ENCODE measurements at places on chromosomes 16 and 17.
A peak's percentile ranks its signal among the peaks of the same experiment; 100 is the strongest.

DNA sequence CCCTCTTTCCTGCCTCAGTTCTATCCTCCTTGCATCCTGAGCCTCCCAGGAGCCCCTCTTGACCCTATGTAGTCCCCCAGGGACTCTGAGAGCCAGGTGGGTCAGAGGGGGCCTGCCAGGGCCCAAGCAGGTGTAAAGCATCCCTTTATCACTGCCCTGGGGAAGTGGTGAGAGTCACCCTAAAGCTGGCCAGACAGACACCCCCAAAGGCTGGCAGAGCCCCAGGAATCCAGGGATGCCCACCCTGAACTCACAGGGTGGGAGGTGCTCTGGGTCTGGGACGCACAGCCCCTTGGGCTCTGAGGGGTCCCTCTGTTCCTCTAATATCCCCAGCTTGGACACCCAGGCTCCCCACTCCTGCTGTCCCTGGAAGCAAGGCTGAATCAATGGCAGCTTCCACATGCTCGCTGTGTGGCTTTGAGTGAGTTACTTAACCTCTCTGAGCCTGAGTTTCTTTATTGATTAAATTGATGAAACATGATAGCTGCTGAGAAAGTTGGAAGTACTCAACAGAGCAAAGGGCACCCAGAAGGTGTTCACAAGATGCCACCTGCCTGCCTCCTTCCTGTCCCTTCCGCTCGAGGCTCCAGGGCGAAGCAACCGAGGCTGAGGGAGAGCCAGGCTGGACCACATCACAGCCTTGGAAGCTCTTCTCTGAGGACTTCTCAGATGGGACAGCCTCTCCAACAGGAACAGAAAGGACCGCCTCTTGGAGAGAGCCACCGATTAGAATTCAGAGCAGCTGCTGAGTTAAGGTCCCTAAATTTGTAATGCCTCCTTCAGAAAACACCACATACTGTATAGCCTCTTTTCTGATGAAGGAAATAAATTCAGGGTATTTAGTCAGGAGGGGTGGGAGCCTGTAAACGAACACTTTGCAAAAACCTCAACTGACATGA is 67.1 kb upstream of the DOC2B start:
- DNase-seq, result no peak

DNA sequence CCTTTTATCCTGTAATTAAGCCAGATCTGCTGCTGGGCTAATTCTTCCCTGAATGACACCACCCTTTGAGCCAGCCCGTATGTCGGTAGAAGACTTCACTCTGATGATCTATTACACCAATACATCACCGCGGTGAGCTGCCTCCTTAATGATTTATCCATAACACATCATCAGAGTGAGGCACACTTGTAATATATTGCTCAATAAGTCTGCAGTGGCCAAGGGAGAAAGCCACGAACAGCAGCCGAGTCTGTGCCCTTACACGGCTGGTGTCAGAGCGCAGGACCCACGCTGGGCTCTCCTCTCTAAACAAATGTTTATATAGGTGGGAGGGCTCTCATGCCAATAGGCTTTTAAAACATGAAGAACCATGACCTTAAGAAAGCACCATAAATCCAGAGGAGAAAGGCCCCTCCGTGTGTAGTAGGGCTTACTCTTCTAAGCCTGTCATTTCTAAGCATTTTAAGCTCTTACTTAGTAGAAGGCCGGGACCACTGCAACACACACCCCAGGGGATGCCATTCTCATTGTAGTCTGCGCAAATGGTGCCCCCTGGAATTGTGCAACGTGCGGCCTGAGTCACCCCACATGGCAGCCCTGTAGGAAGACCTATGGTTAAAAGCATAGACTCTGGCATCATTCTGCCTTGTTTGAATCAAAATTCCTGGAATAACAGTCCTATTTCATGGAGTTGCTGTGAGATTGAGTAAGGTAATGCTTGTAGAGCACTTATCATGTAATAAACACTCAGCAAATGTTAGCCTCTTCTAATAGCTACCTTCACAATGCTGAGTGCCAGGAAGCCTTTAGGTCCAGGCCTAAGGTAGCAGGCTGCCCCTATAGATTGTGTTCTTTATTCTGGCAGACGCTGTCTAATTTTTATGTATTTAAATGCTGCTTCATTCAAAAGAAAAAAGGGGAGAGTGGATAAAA is 26.1 kb downstream of the MRPS23 start:
- DNase-seq, result no peak

- no peak for DNase-seq
These were observed 1.9 kb downstream of the FBXL8 start for GRCh38 chr16:67161595-67162058.

- no peak for DNase-seq
These were observed 5.5 kb downstream of the DLX3 start for GRCh38 chr17:49989518-49989880.

- DNase-seq, result no peak
These were observed 9.0 kb downstream of the CRK start for GRCh38 chr17:1447052-1447451.

- DNase-seq, result no peak
These were observed 2.1 kb upstream of the ATP2A1 start for GRCh38 chr16:28876019-28876659.

DNA sequence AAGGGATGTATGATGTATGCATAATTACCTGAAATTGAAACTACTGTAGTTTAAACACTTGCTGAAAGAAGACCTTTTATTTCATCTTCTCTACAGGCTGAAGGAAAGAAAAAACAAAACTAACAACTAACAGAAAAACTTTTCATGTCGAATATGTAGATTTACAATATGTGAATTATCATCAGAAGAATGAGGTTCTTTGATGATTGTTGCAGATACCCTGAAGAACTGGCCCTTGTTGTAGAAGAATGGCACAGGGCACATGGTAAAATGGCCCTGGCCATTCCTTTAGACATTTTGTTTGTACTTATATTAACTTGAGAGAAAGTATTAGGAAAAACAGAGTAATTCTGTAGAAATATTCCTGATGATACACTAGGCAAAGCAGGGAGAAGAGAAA is 443.8 kb downstream of the MAF start:
- DNase-seq, result no peak

DNA sequence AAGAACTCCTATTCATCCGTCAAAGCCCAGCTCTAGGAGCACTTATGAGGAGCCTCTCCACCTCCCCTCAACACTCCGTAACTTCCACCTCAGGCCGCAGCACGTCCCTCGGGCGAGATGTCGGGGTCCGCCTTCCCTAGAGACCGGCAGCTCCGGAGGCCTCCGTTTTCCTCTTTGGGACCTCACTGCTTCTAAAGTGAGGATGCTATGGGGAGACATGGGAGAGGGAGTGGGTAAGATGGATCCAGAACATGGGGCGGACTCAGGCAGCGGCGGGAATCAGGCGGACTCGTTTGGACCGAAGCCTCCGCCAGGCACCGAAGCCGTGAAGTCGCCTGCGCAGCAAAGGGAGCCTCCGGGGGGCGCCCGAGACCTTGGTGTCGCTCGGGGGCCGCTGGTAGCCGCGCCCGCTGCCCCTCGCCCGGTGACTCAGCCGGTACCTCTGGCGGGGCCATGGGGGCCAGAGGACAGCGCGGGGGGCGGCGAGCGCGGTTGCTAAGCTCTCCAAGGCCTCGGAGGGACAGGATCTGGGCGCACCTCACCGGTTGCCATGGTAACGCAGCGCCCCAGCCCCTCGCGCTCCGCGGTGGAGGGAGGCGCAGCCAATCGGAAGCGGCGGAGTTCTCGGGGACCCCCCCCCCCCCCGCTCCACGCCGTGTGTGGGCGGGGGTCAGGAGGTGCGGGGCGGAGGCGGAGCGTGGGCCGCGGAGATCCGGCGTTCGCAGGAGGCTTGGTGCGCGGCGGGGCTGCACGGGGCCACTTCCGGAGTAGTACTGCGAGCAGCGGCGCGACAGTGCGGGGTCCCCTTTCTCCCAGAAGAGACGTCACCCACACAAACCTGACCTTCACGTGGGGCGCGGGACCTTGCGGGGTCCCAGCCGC is 1.3 kb upstream of the HIC1 start:
- DNase-seq, result peak; percentile 83

- no peak for DNase-seq
These were observed 64.8 kb upstream of the MRC2 start for GRCh38 chr17:62562656-62563055.

- DNase-seq, result no peak
These were observed 5.9 kb downstream of the RHBDF1 start for GRCh38 chr16:66309-67182.

GRCh38 chr16:71352963-71353460 is 5.5 kb upstream of the CALB2 start:
- DNase-seq, result no peak

DNA sequence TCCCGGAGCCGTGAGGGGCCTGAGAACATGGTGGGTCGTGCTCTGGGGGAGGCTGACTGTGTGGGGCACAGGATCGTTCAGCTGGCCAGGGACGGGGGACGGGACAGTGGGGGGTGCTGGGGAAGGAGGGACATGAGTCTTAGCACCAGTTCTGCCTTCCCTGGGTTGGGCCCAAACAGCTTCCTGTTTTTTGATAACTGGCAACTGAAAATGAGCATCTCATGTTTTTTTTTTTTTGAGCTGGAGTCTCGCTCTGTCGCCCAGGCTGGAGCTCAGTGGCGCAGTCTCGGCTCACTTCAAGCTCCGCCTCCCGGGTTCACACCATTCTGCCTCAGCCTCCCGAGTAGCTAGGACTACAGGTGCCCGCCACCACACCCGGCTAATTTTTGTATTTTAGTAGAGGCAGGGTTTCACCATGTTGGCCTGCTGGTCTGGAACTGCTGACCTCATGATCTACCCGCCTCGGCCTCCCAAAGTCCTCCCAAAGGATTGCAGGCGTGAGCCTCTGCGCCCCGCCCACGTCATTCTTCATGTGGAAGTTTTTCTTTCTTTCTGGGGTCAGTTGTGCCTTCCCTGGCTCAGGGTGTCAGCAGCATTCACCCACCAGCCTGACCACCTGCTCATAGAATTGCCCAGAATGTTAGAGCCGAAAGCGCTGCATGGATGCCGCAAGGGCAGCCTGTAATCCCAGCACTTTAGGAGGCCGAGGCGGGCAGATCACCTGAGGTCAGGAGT is 6.4 kb downstream of the ASPSCR1 start:
- DNase-seq, result peak; percentile 77

GRCh38 chr17:19361326-19361725 is 1.2 kb downstream of the B9D1 start:
- DNase-seq, result no peak

DNA sequence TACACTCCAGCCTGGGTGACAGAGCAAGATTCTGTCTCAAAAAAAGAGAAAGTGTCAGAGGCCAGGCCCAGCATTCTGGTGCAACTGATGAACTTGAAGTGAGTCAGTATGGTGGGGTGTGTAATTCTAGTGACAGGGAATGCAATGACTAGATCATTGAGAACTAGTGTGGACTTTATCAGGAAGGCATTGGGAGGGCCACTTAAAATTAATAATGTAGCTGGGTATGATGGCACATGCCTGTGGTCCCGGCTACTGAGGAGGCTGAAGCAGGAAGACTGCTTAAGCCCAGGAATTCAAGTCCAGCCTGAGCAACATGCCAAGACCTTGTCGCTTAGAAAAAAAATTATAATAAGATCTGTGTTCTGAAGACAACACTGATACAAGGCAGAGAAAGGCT is 90.8 kb downstream of the STX8 start:
- DNase-seq, result no peak

DNA sequence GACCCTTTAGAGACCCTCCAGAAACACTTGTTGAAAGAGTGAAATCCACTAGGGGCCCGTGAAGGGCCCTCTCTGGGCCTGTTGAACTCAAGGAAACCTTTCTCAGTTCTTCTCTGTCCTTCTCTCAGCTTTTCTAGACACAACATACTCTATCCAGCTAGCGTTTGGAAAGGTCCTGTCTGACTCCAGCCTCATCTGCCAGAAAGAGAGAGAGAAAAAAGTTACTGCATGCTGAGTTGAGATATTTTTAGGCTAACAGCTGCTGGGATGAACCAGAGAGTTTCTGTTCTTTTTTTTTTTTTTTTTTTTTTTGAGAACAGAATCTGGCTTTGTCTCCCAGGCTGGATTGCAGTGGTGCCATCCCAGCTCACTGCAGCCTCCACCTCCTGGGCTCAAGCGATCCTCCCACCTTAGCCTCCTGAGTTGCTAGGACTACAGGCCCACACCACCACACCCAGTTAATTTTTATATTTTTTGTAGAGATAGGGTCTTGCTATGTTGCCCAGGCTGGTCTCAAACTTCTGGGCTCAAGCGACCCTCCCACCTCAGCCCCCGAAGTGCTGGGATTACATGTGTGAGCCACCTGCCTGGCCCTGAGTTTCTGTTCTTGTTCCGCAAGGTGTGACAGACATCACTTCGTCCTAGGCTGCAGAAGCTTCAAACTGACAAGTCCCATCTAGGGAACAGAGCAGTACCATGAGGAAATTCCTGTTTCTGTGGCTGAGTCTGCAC is 14.9 kb upstream of the TEX2 start:
- DNase-seq, result no peak

DNA sequence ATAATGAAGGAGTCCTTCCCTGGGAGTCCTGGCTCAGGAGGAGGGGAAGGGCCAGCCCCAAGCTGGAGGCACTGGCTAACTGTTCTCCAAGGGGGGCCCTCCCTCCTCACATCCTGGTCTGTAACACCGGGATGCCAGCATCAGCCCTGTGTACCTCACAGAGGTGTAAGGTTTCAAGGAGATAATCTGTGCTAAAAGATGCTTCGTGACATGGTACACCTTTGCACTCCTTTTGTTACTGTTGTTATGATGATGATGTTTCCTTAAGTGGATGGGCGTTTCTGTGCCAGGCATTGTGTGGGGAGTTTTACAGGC is 236.7 kb upstream of the TNRC6C start:
- no peak for DNase-seq

GRCh38 chr17:64145751-64146417 is 15.9 kb upstream of the ERN1 start:
- DNase-seq, result peak; percentile 98

- DNase-seq, result no peak
These were observed 95.2 kb upstream of the SMIM36 start for GRCh38 chr17:55606488-55606815.

GRCh38 chr17:77027271-77027889 is 113.4 kb upstream of the SEC14L1 start:
- DNase-seq, result no peak

GRCh38 chr17:79075446-79075750 is 774 bp downstream of the ENGASE start:
- DNase-seq, result no peak

DNA sequence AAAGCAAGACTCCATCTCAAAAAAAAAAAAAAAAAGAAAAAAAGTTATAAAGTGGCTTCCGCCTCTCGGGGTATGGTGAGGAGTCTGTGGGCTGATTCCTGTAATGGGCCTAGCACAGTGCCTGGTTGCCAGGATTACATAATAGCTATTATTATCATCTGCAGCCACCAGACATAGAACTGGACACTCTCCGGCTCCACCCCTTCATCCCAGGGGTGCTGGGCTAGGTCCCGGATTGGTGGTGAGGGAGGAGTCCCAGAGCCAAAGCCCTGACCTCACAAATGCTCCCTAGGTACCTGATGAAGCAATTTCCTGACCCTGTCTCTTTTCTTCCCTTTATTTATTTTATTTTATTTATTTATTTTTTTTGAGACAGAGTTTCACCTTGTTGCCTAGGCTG is 11.6 kb upstream of the ADGRG1 start:
- DNase-seq, result no peak

- no peak for DNase-seq
These were observed 1.1 kb downstream of the CTRB1 start for GRCh38 chr16:75219838-75220237.

- no peak for DNase-seq
These were observed 22.5 kb downstream of the ATPAF2 start for GRCh38 chr17:18016426-18016825.
